Tibial artery (tissue), 4 donors: ENCODE measurements at places on chromosomes 16 and 17.

DNA sequence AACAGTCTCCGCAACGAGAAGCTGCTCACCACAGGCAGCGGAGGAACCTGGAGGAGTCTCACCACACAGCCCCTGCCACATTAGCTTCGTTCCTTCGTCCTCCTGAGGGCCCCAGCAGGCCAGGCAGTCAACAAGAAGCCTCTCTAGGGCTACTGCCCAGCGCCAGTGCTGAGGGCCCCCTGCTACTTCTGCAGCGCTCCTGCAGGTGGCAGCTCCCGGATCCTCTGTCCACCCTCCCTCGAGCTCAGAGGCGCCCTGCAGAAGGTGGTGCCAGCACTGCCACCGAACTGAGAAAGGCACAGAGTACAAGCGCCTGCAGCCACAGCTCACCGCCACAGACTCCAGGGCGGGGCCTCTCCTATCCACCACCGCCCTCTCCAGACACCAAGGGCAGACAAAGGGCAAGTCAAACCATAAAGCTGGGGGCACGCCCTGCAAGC lies 27.3 kb downstream of the KDM8 start:
- H3K4me3 ChIP-seq: no peak overlapping the region
- H3K4me1 ChIP-seq: peaks cover 6% of the 10 kb centered on the region
- H3K27me3 ChIP-seq: no peaks in the 10 kb centered on the region
- no peak overlapping the region for H3K27ac ChIP-seq
- H3K36me3 ChIP-seq: peaks cover 9% of the 10 kb centered on the region

GRCh38 chr16:66198641-66199040 lies 167.8 kb upstream of the CDH5 start:
- H3K4me3 ChIP-seq: no peak overlapping the region
- H3K36me3 ChIP-seq: no peaks in the 10 kb centered on the region
- no peaks in the 10 kb centered on the region for H3K27me3 ChIP-seq
- H3K27ac ChIP-seq: no peak overlapping the region
- DNase-seq: no peak

DNA sequence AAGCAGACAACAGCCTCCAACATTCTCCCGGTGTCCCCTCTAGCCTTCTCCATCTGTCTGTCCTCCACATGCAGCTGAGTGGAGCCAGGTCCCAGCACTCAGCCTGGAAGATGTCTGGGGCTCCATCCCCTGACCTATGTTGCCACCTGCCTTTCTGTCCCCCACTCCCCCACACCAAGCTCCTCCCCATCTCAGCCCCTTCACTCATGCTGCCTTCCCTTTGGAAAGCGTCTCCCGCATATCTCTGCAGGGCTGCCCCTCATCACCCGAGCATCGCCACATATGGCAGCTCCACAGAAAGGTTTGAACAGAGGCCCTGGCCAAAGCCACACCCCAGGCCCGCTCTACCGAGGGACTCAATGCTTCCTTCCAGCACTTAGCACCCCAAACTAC lies 24.2 kb downstream of the NSMCE1 start:
- DNase-seq: no peak
- H3K36me3 ChIP-seq: no peaks in the 10 kb centered on the region
- no peak overlapping the region for H3K4me3 ChIP-seq
- peak overlapping the region; percentile 80 for H3K27ac ChIP-seq
- H3K4me1 ChIP-seq: no peaks in the 10 kb centered on the region

GRCh38 chr16:89100601-89101302 lies 7.1 kb downstream of the ACSF3 start:
- H3K4me1 ChIP-seq: peaks cover 4% of the 10 kb centered on the region
- no peak overlapping the region for H3K4me3 ChIP-seq
- H3K36me3 ChIP-seq: peaks cover 55% of the 10 kb centered on the region
- no peak for DNase-seq
- H3K27ac ChIP-seq: no peak overlapping the region

DNA sequence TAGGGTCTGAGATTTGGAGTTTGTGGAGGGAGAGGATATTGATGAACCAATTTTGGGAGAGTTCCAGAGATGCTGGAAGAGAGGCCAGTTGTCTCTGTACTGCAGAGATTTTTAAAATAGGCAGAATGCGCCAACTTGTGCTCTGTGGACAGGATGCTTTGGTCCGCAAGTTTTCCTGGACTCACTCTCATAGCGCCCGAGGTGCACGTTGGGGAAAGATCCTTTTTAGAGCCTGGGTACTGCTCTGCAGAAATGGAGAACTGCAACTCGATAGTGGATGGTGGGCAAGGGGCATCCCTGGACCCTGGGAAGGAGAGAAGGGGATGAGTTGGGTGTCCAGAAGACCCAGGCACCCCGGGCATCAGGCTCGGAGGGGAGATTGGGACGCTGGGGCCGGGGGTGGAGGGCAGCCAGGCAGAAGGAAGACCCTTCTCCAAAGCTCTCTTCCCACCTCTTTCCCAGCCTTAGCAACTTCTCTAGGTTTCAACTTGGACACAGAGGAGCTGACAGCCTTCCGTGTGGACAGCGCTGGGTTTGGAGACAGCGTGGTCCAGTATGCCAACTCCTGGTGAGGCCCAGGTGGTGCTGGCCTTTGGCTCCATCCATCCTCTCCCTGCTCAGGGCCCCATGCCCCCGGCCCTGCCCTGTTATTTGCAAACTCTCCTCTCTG lies 590 bp downstream of the ITGAX start:
- no peak overlapping the region for H3K4me3 ChIP-seq
- DNase-seq: no peak
- no peak overlapping the region for H3K27ac ChIP-seq
- no peaks in the 10 kb centered on the region for H3K4me1 ChIP-seq
- peaks cover 4% of the 10 kb centered on the region for H3K27me3 ChIP-seq

GRCh38 chr17:33285413-33285812 lies 7.7 kb downstream of the ASIC2 start:
- H3K27me3 ChIP-seq: peaks cover 6% of the 10 kb centered on the region
- H3K27ac ChIP-seq: no peak overlapping the region
- no peaks in the 10 kb centered on the region for H3K36me3 ChIP-seq
- no peak for DNase-seq
